ENCODE measurements at places on chromosomes 11 and 22.

DNA sequence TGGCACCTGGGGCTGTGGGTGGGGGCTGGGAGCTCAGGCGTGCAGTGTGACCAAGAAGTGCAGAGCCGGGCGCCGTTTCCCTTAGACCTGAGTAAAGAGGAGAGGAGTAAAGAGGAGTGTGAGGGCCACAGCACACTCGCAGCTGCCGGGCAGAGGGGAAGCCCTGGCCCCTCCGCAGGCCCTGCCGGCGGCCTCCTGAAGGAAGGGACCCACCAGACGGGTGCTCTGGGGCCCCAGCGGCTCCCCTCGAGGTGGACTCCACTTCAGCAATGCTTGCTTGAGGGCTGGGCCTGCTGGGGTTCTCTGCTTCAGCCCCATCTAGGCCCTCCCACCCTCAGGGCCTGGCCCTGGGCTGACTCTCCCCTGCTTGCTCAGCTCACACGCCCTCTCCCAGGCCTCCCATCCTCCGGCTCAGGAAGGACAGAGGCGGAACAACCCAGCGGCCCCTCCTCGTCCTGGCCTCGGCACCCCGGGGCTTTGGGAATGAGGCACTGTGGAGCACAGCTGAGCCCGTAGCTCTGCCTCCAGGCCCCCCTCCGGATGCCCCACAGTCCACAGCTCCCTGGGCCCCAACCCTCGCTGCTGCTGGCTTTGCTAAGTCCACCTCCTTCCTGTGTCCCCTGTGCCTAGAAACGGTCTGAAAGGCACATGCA, 1198.7 kb downstream of the BRD1 start:
- DNase-seq = no peak

DNA sequence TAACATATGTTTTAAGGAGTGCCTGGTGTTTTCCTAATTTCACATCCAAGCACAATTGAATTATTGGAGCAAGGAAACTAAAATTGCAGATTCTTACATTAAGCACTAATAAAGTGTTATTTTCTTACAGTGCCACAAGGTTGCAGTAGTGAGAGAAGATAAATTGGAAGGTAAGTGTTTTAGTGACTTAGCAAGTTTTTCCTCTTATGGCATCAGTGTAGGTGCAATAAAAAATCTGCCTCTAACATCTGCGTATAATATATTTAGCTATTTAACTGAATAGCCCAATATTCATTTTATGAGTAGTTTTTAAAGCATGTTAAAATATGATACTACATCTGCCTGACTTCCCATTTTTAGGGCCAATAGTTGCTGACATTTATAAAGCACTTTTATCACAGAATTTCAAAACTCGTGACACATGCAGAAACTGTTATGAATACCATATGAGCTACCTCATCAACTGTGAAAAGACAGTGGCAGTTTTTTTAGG, 19.0 kb downstream of the POLD3 start:
- DNase-seq = peak; percentile 64

GRCh38 chr11:111445586-111445985, 66.5 kb upstream of the POU2AF1 start:
- DNase-seq = peak; percentile 16

DNA sequence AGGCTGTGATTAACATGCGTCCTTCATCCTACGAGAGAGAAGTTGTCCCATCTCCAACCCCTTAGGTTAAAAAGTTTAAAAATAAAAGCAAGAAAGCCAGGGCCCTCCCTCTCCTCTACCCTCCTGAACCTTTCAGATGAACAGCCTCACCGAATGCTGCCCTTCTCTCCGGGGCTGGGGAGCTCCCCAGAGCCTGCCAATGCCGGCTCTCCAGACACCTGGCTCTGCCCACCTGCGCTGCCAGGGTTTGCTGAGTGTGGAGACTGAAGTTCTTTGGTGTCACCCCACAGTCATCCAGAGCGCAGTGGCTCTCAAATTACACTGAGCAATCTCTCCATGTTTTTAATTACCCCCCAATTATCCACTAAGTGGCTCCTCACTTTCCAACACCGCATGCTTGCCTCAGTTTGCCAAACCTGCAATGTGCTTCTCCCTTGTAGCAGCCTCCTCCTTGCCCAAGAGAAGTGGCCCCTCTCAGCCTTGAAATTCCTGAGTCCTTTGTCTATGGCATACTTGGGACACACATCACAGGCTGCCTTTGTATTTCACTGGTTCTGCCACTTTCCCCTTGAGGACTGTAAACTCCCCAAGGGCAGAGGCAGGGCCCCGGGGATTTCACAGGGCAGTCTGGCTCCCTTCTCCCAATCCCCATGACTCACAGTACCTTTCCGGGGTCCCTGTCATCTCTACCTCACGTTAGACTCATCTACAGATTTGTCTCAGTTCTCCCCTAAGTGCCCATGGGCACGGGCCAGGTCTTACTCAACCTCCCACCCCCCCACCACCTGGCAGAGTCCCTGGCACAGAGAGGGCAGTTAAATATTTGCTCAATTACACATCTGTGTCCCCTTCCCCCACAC, 2.0 kb downstream of the MYH9 start:
- peak; percentile 91 for DNase-seq

- DNase-seq = no peak
Observed at GRCh38 chr11:441043-441417, 781 bp downstream of the ANO9 start.

DNA sequence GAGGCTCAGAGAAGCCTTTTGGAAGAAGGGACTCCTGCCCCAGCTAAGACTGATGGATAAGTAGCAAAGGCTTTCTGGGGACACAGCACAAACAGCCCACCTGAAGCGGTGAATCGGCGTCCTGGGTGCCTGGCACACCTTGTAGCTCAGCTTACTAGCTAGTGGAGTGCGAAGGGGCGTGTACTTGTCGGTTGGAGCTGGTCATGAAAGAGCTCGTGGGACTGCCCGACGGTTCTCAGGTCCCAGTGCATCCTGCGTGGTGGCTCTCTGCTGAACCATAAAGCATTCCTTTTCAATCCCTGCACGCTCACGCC, 690 bp upstream of the UVRAG start:
- DNase-seq = no peak

GRCh38 chr11:2156416-2157182, 4.4 kb downstream of the INS start:
- peak; percentile 69 for DNase-seq

- no peak for DNase-seq
Observed at GRCh38 chr22:46853191-46853590, 90.7 kb downstream of the TBC1D22A start.

GRCh38 chr11:74579577-74580270, 12.7 kb upstream of the POLD3 start:
- no peak for DNase-seq

DNA sequence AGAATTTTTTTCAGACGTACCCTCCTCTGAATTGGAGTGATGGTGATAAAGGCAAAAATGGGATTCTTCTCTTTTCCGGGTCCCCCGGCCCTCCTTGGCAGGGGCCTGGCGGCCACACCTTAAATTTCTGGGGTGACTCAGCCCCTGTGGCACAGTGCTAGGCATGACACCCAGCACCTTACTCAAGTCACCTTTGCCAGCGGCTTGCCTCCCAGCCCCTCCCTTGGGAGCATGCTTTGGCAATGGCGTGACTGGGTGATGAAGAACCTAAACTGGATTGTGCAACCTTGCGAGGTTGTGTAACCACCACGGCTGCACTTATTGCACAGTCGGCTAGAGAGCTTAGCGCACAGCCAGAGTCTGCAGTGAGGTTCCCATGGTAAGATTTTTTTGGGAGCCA, 16.2 kb upstream of the LDLRAD3 start:
- DNase-seq = peak; percentile 22

DNA sequence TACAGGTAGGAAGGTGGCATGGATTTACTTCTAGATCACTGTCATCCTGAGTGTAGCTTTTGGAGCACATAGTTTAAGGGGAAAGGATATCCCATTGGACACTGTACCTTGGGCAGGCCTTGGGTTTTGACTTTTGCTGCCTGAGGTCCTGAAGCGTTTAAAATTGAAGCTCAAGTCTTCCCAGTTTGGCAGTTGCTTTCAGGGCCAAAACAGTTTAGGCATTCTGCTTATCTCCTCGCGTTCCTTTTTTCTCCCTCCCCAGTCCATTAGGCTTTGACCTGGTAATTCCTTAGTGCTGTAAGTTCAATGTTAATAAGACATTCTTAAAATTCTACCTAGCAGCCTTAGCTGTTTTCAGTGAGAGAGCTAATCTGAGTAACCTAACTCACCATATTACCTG, 35.7 kb downstream of the CSTF3 start:
- DNase-seq = no peak

DNA sequence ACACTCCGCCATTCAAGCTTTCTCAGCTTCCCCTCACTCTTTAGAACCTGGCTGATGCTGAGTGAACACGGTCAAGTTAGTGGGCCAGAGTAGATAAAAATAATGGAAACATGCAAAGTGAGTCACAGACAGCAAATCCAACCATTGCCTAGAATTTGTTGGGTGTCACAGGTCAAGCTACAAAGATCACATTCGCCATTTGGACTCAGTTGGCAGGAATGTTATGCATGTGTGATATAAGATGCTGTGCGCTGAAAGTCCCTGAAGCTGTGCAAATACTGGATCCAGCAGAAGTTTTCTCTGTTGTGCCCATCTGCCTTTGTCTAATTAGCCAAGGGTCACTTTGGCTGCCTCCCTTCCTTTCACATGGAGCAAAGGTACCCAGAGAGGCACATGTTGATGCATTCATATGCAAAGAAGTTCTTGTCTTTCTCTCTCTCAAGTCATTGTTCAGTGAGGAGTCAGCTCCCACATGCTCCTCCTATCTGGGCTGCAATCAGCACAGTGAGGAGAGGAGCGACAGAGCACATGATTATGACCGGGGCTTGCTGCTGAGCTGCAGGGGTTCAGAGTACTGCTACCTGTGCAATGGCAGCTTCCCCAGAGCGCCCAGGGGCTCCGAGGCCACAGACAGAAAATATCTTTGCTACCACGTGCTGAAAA, 39.7 kb downstream of the FLI1 start:
- peak; percentile 66 for DNase-seq

GRCh38 chr11:9461760-9462134, 935 bp downstream of the ZNF143 start:
- DNase-seq = peak; percentile 36

- DNase-seq = no peak
Observed at GRCh38 chr11:118088531-118088930, 1.8 kb upstream of the SMIM35 start.

DNA sequence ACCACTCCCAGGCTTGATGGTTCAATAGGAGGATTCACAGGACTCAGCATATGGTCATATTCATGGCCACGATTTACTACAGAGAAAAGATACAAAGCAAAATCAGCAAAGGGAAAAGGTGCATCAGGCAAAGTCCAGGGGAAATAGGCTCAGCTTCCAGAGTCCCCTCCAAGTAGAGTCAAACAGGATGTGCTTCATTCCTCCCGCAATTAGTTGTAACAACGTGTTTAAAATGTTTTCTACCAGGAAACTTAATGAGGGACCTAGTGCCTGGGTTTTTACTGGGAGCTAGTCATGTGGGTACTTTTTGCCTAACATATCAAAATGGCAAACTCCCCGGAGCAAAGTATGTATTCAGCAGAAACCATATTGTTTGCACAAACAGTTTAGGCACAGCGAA, 14.9 kb upstream of the SREBF2 start:
- DNase-seq = no peak

DNA sequence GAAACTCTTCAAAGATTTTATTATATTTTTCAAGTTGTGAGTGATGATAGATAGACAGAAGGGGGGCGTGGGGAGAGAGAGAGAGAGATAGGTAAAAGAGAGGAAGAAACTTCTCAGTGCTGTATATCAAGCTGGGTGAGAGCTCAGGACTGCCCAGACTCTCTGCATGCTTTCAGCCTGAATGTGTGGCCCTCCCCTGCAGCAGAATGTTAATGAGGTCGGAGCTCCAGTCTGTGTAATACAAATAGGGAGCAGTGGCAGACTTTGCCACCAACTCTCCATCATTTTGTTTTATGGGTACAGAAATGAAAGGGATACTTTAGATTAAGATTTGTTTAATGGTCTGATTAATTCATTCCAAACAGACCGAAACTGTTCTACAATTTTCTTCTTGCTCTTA, 752.8 kb downstream of the OPCML start:
- DNase-seq = peak; percentile 19

GRCh38 chr11:65133724-65134123, 595 bp downstream of the SYVN1 start:
- DNase-seq = peak; percentile 21

- no peak for DNase-seq
Observed at GRCh38 chr11:34278693-34279297, 79.0 kb downstream of the ABTB2 start.

DNA sequence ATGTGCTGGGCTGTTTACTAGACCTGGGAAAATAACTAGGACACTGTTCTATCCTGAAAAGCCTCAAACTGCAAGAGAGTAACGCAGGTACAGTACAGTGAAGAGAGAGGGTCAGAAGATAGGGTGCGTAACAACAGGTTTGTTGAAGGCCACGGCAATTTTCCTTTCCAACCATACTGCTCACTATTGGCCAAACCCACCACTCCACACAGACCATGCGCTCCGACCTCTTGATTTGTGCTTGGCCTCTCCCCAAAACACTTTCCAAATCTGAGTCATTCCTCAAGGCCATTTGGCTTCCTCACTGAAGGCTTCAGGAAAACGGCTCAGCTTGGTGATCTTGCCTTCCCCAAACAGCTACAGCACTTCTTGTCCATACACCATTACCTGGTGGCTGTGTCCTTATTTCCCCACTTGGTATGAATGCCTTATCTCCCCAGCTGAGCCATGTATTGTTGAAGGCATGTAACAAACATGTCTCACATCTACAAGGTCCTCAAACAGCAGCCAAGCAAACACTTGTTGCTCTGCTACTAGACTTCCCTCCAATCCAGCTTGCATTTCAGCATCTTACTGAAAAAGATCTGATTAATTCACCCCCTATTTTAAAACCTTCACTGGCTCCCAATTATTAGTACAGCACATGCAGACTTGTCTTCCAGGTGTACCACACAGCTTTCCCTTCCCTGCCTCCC, 40.9 kb downstream of the TCF20 start:
- no peak for DNase-seq

- no peak for DNase-seq
Observed at GRCh38 chr11:133249065-133249464, 283.2 kb downstream of the OPCML start.

DNA sequence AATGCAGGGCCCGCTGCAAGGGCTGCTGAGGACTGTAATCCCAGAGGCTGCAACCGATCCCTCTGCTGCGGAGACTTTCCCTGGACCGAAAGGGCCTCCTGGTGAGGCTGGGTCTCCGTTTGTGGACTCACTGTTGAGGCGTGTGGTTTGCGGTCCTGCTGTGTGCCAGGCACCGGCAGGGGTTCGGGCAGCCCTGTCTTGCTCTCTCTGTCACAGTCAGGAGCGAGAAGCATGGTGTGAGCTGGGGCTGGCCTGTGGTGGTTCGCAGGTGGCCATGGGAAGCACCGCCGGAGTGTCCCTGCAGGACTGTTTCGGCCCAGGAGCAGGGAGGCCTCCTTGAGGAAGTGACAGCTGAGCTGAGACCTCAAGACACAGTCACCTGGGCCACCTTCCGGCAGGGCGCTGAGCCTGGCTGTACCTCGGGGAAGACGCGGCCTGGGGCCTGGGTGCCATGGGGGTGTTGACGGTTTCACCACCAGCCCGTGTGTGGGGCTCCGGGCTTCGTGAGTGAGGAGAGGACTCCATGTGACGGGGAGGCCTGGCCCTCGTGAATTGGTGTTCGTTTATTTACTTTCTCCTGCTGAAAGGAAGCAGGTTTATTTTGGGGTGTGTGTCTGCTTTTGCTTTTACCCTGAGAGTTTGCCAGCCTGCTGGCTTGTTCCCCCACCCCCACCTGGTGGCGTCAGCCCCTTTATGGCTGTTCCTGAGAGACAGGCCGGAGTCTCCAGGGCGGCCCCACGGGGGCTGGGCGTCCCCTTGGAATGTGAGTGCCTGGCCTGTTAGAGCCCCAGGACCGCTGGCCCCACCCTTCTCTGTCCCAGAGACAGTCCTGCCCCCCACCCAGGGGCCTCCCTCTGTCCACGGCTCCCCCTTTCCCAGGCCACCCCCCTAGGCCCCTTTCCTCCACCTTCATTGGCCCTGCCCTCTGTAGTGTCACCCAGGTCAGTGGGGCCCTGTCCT, 122.5 kb downstream of the KCNQ1OT1 start:
- DNase-seq = no peak
